NCI-H2171 (cell line): ENCODE measurements at places on chromosomes 1 and 21.
A peak's percentile ranks its signal among the peaks of the same experiment; 100 is the strongest.

DNA sequence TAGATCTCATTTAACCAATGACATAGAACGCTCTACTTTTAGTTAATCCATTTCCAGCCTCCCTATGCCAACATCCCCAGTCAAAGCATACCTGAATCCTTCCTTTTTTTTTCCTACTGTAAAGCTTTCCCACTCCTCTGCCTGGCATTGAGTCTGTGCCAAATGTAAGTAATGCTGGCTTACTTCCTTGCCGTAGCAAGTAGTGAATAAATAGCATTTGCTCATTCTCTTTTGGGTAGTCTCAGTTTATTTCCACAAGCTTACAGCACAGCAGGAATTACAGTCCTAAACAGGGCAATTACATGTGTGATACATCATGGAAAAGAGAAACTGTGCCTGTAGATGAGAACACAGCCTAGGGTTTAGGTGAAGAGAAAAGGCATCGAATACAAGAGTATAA lies 352.6 kb upstream of the NEGR1 start:
- DNase-seq = no peak

GRCh38 chr1:90134175-90134955 lies 139.5 kb downstream of the ZNF326 start:
- DNase-seq = no peak

GRCh38 chr21:28391938-28392849 lies 600.5 kb downstream of the LTN1 start:
- no peak for DNase-seq

GRCh38 chr1:31747304-31747703 lies 16.8 kb downstream of the ADGRB2 start:
- DNase-seq = no peak

DNA sequence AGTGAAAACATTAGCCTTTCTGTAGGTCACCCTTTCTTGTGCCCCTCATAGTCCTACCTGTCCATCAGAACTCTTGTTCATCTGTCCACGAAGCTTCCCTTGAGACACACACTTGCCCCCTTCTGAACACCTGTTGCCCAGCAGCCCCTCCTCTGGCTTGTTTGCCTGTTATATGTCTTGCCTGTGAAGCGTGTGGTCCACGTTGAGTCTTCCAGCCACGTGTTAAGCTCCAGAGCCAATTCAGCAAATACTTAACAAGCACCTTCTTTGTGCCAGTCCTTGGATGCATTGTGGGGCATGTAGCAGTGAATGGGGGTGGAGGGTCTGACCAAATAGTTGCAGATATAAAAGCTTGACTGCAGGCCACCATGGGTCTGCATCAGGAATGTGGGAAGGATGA lies 66.6 kb downstream of the MAN1C1 start:
- DNase-seq = no peak

- DNase-seq = no peak
Measured at GRCh38 chr1:2474933-2475371, 1.1 kb upstream of the PLCH2 start.

- DNase-seq = no peak
Measured at GRCh38 chr1:56491441-56491840, 87.9 kb downstream of the PLPP3 start.

DNA sequence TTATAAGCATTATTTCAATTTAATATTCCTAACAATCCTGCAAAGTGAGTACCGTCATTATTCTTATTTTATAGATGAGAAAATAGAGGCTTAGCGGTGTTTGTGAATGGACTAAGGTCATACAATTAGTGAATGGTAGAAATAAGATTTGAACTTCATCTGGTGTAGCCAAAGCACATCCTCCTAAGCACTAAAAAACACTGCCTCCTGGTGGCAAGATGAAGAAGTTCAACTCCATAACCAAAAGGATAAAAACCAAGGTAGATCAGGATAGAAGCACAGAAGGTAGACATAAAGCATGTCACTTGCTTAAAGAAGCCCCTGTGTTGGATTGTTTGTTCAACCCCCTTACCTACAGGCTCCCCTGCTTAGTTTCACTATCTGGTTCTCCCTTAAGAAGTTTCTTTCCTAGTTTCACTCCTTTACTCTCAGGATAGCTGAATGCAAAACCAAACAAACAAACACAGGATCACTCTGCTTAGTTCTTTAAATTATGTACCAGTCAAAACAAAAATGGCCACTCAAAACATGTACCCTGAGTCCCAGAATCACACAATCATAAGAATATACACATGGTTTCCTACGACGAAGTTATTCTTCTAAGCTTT lies 12.7 kb upstream of the AIM2 start:
- no peak for DNase-seq

GRCh38 chr1:4587721-4588120 lies 66.7 kb upstream of the AJAP1 start:
- no peak for DNase-seq

DNA sequence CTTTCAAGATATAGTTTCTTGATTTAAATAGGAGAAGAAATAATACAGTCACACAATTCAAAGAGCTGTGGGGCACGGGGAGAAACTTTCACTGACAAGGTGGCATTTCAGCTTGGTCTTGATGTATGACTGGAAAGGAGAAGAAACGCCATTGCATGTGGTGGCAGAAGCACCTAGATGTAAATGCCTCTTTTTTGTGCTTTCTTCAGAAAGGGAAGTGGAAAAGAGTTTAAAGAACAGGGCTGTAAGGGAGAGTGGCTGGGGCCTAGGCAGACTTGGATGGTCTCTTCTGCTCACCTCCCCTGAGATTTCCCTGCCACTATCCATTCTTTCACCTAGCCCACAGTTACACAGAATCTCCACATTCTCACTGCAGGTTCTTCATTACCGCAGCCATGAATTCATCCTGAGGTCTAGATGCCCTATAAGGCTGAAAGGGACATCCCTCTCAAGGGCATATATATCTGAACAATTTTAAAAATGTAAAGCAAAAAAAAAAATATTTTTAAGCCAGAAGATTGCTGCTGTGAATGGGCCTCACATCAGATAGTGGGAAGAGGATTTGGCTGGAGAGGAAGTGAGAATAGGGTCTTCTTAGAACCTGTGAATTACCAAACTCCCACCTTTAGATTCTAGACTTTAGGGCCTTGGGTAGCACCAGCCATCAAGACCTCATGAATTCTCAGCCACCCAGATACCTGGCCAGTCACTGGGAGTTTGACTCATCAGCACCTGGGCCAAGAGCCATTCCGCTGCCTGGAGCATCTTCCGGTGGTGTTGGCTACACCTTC lies 23.4 kb downstream of the CACNA1E start:
- DNase-seq = no peak

DNA sequence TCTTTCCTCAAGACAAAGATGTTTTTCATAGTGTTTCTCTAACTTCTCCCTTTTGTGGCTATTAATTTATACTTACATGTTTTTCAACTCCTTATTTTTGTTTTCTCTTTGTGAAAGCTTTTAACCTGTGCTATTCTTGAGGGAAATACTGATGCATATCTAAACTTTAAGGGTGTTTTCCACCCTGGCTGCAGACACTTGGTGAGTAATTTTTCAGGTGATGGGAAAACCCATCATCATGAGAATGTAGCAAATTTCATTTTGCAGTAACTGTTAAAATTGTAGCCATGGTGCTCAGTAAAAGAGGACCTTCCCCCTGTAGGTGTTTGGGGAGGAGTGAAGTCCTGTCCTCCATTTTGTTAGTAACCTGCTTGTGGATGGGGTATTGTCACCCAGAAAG lies 124.2 kb downstream of the LIPI start:
- no peak for DNase-seq

DNA sequence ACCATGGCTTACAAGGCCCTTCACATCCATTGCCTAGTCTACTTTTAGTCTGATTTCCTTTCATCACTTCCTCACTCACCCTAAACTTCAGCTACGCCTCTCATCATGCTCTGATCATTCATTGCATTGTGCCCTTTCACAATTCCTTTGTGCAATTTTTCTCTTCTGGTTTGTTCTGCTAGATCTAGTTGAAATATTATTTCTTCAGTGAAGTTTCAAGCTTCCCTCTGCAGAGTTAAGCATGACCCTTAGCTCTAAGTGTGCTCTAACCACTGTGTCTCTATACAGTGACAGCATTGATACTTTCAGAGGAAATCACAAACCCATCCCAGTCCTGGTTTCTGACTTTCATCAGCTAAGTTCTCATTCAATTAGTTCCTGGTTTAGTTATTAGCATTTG lies 166.1 kb downstream of the PLA2G4A start:
- no peak for DNase-seq

- DNase-seq = no peak
Measured at GRCh38 chr1:8358897-8359616, 41.1 kb downstream of the SLC45A1 start.

GRCh38 chr1:183300828-183301227 lies 114.8 kb downstream of the LAMC2 start:
- DNase-seq = no peak

DNA sequence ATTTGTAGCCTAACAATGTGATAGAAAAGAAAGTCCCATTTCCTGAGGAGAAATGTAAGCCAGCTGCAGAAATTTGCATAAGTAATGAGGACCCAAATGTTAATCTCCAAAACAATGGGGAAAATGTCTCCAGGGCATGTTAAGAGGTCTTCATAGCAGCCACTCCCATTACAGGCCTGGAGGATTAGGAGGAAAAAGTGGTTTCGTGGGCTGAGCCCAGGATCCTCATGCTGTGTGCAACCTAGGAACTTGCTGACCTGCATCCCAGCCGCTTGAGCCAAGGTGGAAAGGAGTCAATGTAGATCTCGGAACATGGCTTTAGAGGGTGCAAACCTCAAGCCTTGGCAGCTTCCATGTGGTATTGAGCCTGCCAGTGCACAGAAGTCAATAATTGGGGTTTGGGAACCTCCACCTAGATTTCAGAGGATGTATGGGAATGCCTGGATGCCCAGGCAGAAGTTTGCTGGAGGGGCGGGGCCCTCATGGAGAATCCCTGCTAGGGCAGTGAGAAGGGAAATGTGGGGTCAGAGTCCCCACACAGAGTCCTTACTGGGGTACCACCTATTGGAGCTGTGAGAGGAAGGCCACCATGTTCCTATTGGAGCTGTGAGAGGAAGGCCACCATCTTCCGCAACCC lies 14.2 kb upstream of the F13B start:
- DNase-seq = no peak

- peak; percentile 69 for DNase-seq
Measured at GRCh38 chr1:61227857-61228550, 145.6 kb downstream of the NFIA start.

DNA sequence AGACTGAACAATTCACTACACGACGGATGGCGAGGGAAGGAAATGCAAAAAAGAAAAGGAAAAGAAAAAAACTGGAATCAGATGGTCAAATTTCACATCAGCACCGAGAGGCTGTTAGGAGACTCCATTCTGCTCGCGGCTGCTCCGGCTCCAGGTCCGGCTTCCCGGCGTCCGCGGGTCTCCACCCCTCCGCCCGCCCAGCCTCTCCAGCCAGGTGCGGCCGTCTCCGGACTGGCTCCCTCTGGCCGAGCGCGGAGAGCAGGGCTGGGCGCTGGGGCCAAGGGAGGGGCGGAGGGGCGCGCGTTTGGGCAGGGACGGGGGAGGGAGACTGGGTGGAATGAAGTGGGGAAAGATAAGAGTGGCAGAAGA lies 332 bp downstream of the KCNJ6 start:
- DNase-seq = no peak

DNA sequence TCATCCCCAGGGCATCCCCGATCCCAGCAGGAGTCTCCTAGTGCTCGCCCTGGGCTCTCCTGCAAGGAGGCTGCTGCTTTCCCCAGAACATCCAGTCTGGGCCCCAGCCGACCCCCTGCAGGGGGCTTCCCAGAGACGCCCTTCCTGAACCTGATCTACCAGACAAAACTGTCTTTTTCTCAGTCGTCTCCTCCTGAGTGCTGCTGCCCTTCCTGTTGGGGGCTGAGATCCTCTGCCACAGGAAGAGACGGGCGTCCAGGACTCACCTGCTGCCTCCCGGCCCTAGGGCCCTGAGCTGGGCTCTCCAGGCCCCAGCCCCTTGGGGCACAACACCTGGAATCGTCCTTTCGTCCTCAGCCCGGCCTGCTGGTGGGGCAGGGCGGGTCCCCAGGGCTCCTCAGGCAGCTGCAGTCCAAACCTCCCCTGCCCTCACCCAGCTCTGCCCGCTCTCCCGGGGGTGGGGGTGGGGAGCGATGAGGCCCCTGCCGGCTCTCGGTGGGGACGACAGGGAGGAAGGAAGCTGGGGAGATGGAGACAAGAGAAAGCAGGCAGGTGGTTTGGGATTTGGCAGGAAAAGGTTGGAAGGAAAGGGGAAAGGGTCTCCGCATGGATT lies 36.9 kb downstream of the TP73 start:
- no peak for DNase-seq

DNA sequence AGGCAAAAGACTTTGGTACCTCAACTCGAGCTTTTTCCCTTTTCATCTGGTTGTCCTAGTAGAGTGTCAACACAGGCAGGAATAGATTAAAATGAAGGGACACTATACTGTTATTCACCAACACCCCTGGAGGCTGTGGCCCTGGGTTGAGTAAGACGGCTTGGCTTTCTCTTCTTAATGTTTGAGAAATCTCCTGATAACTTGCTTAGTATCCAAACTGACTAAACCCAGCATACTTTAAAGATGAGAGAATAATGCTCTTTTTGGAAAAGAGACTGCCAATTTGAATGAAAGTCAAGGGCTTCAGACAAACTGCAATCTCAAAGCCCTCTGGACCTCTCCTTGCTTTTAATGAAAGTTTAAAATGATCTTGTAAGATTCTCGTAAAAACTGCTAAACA lies 2.6 kb upstream of the SLC30A1 start:
- DNase-seq = no peak

DNA sequence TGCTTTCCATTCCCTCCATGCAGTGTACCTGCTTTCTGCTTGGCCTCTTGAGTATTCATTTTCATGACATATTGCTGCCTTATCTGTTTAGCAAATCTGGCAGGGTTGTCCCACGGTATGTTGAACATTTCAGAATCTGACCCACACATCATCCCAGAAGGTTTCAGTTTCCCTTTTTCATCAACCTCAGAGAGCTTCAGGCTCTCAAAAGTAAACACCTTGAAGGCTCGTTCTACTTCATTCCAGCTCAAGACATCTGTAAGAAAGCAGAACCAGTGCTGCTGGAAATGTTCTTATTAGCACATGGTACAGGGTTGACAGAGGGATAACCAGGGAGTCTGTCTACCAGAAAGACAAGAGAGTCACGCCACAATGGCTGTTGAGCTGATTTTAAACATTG lies 103.6 kb downstream of the SPAG17 start:
- DNase-seq = no peak

DNA sequence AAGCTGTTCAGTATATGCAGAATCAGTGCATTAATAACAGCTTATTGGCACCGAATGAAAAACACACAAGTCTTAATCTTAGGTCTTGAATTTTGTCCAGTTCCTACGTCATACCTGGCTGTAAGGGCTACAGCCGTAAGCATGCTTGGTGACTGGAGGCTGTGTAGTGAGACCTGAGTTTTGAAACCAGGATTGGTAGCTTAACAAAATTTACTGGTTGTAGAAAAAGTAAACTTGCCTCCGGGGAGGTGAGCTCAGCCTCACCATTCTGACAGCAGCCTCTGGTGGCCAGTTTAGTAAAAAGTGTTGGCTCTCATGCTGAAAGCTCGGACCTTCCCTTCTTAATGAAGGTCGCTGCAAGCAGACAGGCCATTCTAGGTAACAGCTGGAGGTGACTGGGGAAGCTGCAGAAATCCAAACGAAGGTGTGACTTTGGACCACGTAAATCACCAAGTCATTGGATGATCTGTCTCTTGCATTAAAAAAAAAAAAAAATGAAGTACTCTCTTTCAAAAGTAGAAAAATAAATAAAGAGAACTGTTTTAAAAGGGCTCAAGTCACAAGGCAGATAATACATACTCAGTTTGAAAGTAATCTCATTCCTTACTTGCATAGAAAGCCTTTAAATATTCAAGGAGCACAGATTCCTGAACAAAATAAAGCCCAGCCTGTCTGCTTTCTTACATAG lies 48.9 kb downstream of the HLCS start:
- no peak for DNase-seq
